NCI-H446 treated with DMSO at 0.1 percent for 48 hours (cell line): ENCODE measurements at places on chromosomes 13 and 19.

DNA sequence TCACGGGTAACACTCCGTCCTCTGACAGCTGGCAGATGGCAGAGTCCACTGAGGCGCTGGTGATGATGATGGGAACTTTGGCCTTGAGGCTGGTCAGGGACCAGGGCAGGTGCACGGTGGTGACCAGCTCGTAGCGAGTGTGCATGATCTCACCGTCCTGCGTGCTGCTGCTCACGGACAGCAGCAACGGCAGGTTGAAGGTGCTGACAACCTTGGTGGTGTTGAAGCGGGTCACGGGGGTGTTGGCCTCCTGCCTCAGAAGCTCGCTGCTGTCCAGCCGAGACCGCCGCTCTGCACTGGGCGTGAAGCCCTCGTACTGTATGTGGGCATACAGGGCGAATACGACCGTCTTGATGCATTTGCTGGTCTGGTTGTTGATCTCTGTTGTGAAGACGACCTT lies 11.6 kb downstream of the ARRDC5 start:
- no peak for DNase-seq

DNA sequence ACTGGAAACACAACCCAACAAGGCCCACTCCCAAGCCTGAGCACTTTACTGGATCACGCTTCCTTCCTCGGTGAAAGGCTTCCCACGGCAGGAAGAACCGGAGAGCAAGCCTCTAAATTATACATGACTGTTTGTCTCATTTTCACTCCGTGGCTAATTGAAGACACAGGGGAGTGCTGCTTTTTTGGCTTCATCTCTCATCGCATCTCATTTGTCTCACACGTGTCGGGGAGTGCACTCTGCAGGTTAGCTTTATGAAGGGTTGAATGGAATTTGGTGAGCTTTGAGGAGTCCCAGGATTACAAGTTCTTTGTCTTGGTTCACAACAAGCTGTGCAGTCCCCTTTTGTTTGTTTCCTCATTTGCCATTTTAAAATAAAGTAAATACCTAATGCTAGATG lies 544.6 kb downstream of the GPC6 start:
- DNase-seq = no peak

DNA sequence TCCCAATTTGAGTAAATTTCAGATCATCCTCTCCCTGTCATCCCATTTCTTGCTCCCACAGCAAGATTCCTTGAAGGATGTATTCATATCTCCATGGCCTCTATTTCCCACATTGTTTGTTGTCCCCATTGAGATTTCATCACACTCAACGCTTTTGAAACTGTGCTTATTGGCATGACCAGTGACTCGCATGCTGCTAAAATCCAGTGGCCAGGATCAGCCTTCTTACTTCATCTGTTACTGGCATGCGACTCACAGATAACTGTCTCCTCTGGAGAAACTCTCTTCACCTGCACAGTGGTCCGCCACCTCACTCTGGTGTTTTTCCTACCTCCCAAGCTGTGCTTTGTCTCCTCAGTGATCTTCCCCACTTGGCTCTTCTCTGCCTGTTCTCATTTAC lies 95.8 kb downstream of the WASF3 start:
- DNase-seq = no peak

DNA sequence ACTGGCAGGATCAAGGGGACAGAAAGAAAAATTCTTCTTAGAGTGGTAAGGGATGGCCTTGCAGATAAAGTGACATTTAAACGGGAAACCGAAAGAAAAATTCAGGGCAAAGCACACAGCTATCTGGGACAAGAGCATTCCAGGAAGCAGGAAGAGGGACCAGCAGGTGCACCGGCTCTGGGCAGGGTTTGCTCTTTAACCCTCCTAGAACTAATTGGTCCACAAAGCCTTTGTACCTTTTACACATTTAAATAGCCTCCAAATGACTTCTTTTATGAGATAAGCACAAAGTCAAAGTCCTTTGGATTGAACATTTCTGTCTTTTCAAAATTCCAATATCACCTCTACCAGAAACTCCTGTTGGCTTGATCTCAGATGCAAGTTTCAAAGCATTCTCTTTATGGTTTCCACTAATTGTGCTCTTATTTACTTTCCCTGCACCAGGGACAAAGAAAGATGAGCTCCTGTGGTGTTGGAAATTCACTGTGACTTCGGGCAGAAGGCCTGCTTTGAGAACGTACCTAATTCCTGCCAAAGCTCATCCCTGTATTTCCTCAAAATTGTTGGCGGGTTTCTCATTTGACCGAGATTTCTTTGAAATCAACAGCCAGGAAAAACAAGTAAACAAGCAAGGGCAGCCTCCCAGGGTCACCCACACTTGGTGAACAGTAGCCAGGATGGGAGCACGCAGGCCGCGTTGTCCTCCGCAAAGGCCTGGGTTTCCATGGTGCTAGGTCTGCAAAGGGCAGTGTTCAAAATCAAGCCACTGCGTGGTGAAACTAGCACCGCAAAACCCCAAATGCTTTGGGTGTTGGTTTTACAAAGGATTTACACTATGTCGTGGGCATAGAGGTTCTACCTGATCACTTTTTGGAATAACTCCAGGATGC lies 98.6 kb downstream of the IRS2 start:
- no peak for DNase-seq

DNA sequence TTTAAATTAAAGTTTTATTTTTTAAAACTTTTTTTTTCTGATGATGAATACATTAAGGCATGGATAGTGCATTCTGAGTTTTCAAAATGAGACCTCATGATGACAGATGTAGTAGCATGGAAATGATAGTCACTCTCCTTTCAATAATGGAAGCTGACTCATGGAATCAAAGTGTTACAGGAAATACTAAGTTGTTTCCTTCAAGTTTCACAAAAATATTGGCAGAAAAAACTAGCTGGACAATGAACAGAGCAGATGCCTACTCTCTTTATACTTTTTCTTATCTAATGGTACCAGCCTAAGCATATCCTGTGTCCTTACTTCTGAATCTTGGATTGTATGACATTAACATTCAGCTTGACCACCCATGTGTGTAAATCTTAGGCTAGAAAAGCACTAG lies 1337.3 kb downstream of the PCDH9 start:
- DNase-seq = no peak

- no peak for DNase-seq
Observed at GRCh38 chr13:50572129-50572528, 271.4 kb downstream of the DLEU7 start.

DNA sequence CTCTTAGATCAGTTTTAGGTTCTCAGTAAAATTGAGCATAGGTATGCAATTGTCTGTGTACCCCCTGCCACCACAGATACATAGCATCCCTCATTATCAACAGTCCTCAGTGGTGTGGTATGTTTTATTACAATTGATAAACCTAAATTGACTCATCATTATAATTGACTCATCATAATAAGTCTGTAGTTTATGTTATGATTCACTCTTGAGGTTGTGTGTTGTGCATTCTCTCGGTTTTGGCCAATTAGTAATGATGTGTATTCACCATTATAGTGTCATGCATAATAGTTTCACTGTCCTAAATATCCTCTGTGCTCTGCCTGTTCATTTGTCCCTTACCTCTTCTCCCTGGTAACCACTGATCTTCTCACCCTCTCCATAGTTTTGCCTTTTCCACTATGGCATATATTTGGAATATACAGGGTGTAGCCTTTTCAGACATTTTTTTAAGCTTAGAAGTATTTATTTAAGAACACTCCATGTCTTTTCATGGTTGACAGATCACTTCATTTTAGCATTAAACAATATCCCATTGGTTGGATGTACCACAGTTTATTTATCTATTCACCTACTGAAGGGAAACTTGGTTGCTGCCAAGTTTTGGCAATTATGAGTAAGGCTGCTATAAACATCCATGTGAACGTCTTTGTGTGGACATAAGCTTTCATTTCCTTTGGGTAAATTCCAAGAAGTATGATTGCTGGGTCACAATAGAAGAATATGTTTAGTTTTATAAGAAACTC lies 1620.6 kb upstream of the MIR17HG start:
- no peak for DNase-seq

DNA sequence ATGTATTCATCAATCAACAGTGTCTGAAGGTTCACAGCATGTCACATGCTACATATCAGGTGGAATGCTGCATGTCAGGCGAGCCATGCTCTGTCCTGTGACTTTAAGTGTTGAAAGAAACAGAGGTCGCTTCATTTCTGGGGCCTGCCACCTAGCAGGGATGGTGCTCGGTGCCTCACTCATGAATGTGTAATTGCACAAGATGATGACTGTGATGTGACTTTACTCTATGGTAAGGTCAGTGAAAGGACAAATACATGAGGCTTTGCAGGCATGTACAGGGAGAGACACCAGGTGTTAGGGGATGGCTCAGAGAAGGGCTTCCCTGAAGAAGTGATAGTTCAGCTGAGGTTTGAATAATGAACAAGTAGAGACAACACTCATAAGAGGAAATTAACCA lies 66.7 kb downstream of the FRY start:
- DNase-seq = no peak

DNA sequence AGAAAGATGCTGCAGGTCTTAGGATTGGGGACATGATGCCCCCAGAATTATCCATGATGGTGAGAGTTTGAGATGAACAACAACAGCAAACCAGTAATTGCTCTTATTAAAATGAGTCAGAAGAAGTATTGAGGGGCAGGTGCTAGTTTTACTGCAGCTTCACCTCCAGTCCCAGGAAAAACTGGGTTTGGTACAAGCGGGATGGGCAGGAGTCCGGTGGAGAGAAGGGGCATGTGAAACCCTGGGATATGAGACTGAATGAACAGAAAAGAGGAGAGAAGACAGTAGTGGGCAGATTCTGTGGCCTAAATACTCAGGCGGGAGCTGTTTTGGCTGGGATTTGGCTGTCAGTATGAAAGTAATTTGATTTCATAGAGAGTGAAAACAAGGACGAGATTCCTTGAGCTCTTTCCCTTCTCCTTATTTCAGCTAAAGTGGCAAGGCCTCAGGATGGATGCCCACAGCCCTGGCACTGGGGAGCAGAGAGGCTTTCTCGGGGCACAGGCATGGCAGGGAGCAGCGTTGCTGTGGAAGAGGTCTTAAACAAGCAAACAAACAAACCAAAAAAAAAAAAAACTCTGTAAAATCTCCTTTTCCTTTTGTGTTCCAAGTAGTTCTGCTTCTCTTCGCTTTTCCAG lies 30.7 kb downstream of the NFIX start:
- DNase-seq = no peak

GRCh38 chr13:41962994-41963393 lies 2.1 kb upstream of the VWA8 start:
- no peak for DNase-seq

GRCh38 chr19:55056827-55057226 lies 6.1 kb downstream of the RDH13 start:
- no peak for DNase-seq

GRCh38 chr19:10122045-10122444 lies 2.3 kb upstream of the EIF3G start:
- DNase-seq = no peak

DNA sequence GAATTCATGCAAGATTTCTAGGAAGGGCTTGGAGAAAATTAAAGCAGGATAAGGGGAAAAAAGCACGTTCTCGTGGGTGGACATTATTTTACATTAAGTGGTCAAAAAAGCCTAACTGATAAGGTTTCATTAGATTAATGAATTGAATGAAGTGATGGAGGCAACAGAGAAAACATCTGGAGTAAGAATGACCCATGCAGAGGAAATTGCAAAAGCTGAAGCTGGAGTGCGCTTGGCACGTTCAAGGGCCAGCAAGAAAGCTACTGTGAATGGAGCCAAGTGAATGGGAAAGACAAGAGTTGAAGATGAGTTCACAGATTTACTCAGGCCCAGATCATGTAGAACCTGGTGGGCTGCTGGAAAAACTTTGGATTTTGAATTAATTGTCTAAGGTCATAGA lies 777.9 kb downstream of the DACH1 start:
- DNase-seq = no peak

DNA sequence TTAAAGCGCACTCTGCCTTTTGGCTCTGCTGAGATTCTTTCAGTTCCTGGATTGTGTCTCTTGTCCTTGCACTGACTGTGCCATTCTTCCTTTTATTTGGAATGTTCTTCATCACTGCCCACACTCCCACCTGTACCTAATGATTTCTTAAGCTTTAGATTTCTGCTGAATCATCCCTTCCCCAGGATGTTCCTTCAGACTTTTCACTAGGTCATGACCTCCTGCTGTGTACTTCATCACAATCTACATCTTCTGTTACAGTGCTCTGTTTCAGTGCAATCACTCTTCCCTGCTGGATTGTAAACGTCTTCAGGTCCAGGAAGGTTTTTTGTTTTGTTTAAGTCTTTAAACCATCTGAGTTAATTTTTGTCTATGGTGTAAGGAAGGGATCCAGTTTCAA lies 281.0 kb downstream of the ATP8A2 start:
- no peak for DNase-seq

DNA sequence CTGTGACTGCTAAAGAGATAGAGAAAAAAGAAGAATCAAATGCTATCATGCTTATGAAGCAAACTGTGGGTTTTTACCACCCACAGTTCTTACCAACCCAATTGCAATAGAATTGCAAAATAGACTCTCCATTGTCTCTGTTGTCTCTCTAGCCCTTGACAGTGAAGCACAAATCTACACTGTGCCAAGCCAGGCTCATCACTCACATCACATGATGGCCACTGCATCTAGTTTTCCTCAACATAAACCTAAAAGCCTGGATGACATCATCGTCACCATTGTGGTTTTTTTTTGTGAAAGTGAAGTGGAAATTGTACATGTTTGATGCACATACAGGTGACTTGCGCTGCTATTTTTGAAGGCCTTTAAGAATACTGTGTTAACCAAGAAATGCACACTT lies 56.1 kb downstream of the KL start:
- DNase-seq = no peak

DNA sequence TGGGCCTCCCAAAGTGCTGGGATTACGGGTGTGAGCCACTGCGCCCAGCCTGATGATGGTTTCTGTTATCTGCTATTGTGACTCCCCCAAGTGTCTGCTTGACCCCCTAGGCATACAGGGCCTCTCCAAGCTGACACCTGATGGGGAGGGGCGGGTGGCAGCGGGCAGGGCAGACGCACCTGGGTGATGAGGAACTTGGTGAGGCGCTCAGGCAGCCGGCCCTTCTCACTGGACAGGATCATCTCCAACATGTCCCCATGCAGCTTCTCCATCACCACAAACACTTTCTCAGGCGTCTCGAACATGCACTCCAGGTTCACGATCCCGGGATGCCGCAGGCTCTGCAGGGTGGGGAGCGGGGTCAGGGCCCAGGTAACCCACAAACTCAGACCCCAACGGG lies 27.6 kb downstream of the PRKD2 start:
- DNase-seq = no peak

GRCh38 chr19:13003081-13003480 lies 7.8 kb downstream of the NFIX start:
- DNase-seq = no peak

DNA sequence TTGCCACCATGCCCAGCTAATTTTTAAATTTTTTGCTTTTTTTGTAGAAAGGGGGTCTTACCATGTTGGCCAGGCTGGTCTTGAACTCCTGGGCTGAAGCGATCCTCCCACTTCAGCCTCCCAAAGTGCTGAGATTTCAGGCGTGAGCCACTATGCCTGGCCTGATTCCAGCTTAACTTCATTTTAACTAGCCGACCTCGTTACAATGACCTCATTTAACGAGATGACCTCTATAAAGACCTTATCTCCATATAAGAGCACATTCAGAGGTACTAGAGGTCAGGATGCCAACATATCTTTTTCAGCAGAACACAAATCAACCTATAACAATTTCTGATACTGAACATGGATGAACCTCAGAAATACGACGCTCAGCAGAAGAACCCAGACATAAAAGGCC lies 10.6 kb downstream of the KCNN1 start:
- DNase-seq = no peak
